ENCODE measurements at places on chromosomes 5 and 9.

DNA sequence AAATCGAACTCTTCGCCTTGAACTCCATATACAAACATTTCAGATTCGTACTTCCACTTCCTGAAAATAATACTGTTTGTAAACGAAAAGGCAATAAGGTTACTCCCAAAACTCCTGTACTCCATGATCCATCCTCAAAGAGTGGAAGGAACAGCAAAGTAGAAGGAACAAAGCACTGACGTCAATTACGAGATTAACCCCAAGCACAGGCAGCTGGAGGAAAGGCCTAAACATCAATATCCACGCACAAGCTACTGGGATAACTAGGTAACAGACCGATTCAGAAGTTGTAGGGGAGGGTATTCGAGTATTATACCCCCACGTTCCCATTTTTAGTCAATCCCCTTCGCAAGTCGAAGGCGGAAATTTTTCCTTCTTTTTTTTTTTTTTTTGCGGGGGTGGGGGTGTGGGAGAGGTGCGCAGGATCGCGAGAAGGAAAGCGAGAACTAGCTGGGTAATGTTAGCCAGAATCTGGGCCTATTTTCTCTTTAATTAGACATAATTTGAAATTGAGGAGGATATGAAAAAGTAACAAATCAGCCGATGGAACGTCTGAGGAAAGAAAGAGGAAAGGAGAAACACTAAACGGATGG lies 909 bp downstream of the AFF4 start:
- DNase-seq = peak; percentile 6

- DNase-seq = no peak
Measured at GRCh38 chr9:106976772-106977171, 113.8 kb downstream of the ZNF462 start.

DNA sequence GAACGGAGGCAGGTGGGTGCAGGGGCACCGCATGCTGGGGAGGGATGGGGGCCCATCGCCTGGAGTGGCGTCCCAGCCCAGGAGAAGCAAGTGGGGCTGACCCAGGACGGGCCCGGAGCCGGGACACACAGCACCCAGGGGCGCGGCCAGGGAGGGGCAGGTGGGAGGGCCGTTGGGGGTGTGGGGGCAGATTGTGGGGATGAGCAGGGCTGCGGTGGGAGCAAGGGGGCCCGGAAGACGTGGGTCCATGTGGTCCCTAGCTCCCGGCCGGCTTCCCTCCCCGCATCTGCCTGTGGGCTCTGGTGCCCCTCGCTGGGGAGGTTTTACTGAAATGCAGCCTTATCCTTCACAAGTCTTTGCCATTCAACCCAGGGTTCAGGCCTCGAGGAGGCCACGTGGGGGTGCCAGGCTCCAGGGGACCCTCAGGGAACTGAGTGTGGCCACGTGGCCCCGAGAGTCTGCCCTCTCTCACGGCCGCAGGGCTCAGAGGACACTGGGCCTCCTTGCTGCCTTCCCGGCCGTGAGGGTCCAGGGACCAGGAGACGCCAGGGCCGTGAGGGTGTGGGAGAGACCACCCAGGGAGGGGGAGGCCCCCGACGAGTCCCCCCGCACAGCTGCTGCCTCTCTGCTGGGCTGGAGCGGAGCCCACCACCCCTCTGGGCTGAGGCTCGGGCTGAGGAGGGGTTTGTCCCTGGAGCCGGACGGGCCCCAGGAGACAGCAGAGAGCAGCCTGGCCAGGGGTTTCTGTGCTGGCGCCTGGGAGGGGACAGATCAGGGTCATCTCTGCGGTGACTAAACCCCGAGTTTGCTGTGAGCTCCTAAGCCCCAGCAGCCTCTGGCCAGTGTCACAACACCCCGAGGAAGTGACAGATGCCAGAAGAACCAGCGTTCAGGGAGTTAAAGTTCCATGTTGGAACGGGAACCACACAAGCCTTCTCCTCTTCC lies 35.2 kb downstream of the SLC9A3 start:
- no peak for DNase-seq

- DNase-seq = no peak
Measured at GRCh38 chr9:73056245-73056644, 95.4 kb upstream of the ANXA1 start.

DNA sequence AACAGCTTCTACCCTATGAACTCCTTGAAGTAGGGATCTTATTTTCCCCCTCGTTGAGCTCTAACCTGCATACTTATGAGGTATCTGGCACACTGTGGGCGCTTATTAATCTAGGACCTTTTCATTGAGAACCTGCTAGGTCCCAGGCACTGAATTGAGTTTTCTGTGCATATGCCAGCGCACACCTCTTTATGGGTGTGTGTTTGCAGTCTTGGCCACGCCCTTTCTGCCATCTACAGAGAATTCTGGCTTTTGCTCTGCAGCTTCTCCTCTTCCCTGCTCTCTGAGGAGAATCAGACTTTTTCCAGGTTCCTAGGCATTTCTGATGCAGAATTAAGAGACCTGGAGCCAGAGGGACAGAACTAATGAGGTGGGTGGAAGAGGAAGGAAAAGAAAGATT lies 25.4 kb upstream of the SSBP2 start:
- no peak for DNase-seq
